T-helper 2 cell (primary cell): ENCODE measurements at places on chromosomes 7 and 10.

DNA sequence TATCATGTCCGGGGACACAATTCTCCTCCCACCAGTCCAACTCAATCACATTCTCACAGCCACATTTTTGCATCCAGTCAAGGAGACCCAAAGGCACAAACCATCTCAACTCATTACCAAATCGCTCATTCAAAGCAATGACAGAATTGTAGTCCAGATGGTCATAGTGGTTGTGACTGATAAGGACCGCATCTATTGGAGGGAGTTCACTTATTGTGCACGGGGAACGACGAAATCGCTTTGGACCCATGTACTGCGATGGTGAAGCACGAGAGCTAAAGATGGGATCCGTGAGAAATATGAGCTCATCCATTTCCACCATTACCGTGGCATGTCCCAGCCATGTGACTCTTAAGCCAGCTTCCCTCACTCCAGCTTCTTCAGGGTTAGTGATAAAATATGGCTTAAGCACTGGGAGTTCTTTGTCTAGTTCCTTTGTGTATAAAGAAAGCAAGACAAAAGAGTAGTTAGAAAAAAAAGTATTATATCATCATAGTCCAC lies 29.1 kb downstream of the NAPEPLD start:
- DNase-seq, result no peak

DNA sequence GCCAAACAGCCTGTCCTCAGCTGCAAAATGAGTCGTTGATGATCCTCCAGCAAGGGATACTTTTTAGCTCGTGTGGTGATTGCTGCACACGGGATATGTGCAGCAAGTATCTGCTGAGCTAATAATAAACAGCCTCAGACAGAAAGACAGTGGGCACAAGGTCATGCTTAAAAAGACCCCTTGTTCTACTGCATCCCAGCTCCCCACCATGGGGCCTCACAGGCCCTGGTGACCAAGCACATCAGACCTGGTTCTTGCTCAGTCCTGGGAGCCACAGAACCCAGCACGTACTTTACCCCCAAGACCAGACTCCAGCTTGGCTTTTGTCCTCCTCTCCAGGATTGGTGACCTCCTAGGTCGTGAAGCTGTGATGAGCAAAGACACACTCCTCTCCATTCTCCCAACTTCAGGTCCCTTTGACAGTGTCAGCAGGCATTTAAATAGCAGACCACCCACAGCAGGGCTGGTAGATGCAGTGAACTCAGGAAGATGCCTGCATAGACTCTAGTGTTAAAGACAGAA lies 50.5 kb downstream of the EGFR start:
- no peak for DNase-seq

- no peak for DNase-seq
Measured at GRCh38 chr7:71766016-71766415, 634.1 kb downstream of the GALNT17 start.

DNA sequence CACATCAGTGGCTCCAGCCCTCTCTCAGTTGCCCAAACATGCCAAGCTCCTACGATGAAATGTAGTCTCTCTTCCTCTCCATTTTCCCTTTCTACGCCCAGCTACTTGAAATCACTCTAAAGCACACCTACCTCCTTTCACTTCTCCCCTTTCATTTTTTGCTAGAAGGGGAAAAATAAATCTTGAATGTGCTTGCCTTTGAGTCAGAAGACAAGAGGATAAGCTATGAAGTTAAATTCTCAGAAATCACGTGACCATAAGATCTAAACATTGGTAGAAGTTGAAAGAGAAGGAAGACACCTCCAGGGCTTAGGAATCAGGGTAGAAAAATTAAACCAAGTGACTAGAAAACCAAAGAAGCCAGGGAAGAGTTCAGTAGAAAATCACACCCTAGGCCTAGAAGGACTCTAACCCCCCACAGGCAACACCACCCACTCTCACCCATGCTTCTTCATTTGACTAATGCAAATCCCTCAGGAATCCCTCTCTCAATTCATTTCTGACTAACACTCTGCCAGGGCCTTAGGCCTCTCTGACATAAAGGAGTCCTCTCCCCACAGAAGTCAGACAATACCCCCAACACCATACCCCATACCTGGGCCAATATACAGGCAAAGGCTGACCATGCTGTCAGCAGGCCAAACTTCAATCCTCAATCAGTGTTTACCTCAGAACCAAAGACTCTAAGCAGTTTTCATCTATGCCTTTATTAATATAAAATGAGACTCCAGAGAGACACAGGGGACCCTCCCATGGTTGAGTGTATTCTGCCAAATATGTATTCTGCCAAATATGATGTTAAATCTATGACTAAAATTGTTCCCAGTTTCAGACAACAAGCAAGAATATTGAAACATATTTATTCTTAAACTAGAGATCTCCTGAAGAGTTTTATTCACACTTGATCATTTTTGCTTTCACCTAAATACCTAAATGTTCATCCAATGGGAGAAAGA lies 84.8 kb downstream of the ELMO1 start:
- DNase-seq, result no peak

DNA sequence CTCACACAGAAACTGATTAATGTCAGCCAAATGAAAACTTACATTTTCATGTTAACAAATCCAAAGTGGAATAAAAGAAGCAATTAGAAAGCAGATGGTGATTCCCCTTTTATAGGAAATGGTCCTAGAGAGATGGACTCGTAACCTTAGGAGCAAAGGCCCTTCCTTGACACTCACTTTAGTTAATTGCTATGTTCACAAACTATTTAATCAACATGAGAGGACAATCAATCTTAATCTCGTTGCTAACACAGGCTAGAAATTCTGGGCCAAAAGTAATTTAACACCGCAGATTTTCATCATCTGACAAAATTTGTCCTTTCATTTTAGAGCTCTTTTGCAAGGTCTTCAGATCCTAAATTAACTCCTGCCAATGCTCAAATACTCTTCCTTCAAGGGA lies 64.0 kb upstream of the DNAJB12 start:
- DNase-seq, result no peak

GRCh38 chr10:48951707-48952106 lies 12.1 kb upstream of the LRRC18 start:
- no peak for DNase-seq

DNA sequence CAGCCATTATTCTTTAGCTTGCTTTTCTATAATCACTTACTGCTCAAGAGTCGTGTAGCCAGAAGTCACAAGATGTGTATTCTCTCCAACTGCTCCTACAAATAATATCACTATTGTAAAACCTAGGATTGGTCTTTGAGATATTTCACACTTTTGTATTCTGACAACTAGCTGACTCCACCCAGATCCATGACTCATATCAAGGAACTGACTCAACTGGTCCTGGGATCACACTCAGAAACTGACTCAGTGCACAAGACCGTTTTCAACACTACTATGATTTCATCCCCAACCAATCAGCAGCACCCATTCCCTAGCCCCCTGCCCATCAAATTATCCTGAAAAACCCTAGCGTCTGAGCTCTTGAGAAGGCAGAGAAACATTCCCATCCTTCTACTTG lies 56.5 kb upstream of the ORC5 start:
- no peak for DNase-seq

GRCh38 chr10:82391971-82392370 lies 517.0 kb downstream of the NRG3 start:
- DNase-seq, result no peak

DNA sequence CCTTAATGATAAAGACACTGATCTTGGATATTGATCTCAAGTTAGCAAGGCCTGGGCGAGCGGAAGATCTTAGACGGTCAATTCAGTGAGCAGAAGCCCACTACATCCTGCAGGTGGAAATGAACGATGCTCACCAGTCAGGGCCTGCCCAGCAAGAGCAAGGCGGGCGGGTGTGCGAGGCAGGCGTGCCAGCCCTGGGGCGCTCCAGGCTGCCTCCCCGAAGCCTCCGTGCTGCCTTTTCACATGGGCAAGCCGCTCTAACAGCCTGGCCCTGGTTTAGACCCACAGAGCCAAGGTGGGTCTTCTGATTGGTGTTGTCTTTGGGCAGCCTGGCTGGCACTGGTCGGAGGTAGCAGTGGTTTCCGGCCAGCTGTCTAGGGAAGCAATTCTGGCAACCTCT lies 475.1 kb upstream of the FOXK1 start:
- no peak for DNase-seq

DNA sequence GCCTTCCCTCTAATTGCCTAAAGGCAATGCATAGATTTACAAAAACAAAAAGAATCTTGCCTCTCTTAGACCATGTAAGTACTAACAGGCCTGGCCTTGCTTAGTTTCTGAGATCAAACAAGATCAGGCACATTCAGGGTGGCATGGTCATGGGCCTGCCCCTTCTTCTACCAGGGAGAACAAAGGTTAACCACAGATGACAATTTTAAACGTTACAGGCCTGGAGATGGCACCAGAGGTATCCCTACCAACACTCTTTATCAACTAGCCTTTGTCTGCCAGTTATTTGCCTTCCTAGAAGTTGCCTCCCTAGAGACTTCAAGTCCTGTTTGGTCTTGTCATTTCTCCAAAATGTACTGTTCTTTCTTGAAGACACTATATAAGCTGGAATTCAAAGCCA lies 252.6 kb downstream of the DOCK4 start:
- DNase-seq, result no peak

GRCh38 chr10:21173802-21174714 lies 276.9 kb upstream of the NEBL start:
- DNase-seq, result no peak

DNA sequence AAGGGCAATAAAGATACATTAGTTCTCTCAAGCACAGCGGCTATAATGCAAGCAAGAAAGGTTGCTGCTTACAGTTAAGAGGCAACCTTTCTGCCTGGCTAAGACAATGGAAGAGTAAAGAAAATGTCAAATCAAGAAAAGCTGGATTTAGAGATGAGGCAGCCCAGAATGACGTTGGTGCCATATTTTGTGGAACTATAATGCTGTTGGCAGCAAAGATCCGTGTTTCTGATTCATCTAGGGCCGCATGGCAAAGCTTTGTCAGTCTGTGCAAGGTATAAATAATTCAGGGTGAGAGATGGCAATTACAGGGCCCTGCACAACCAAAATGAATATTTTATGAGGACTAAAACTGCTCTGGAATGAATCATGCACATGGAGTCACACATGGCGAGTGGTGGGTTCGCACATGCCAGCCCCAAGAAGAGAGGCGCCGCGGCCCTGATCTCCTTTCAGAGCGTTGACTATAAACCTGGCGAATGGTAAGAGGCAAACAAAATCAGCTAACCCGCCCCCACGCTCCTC lies 76.6 kb downstream of the EBF3 start:
- DNase-seq, result no peak

- no peak for DNase-seq
Measured at GRCh38 chr7:19144661-19145433, at the start of gene FERD3L. Gene FERD3L, minus strand, starts transcription at chr7:19145421. Its CDS starts 59 bp downstream, at chr7:19145362.

GRCh38 chr7:20839196-20839735 lies 52.6 kb upstream of the SP8 start:
- DNase-seq, result no peak

GRCh38 chr10:48445932-48446331 lies 139.5 kb downstream of the MAPK8 start:
- no peak for DNase-seq

DNA sequence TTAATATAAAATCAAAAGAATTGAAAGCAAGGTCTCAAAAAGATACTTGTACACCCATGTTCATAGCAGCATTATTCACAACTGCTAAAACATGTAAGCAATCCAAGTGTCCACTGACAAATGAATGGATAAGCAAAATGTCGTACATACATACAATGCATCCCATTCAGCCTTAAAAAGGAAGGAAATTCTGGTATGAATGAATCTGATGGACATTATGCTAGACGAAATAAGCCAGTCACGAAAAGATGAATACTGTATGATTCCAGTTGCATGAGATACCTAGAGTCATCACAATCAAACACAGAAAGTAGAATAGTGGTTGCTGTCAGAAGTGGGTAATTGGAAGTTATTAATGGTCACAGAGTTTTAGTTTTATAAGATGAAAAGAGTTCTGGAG lies 9.5 kb upstream of the TAC1 start:
- DNase-seq, result no peak

DNA sequence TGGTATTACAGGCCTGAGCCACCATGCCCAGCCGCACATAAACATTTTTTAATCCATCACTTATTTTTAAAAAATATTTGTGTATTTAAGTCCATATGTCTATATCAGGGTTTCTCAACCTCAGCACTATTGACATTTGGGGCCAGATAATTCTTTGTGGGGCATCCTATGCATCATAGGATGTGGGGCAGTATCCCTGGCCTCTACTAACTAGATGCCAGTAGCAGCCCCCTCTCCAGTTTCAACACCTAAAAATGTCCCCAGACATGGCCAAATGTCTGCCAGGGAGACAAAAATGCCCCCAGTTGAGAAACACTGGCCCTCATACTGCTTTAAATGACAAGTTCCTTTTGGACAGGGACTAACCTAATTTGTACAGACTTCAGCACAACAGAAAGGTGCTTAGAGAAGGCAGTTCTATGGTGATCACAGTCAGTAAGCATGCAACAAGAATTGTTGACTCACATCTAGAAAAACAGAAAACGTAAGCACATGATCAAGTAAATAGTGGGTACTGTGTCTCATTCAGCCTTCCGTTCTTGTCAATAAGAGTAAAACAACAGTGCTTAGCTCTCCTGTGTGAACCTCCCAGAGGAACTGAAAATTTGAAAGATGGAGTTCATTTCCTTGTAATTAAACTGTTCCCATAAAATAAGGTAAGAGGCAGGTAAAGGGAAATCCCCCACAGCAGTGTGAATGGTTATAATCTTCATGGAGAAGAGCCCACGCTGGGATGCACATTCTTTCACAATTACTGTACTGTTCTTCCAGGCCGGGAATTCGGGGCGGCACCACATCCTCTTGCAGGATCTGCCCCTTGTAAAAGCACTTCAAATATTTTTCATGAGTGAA lies 17.3 kb upstream of the ADRB1 start:
- no peak for DNase-seq

GRCh38 chr7:52071744-52072143 lies 755.1 kb upstream of the COBL start:
- DNase-seq, result no peak

- DNase-seq, result no peak
Measured at GRCh38 chr7:94391726-94392392, 2.8 kb upstream of the COL1A2 start.

DNA sequence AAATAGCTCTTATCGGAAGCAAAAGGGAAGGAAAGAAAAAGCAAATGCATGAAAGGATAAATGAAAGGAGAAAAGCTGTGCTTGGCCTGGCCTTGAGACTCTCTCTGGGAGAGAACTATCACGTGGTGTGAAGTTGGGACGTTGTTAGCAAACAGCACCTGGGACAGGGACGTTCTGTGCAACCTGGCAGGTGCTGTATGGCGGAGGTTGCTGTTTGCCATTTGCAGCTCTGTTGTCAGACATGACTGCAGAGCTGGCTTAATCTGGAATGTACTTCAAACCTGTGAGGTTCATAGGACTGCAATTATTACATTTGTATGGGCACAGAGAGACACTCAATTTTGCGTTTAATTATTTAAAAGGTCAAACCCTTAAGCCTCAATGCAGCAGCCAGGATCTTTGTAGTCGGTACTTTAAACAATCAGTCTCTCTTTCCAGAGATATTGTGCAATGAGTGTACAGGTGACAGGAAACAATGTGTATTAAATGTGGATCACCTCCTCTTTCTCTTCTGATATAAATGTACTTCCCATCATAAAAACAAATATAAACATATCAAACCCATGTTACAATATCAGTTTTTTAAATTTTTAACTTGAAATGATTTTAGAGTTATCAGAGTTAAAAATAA lies 800.5 kb upstream of the KCND2 start:
- DNase-seq, result no peak

GRCh38 chr7:150735596-150736358 lies 1.4 kb upstream of the GIMAP5 start:
- DNase-seq, result no peak
